ENCODE measurements at places on chromosomes 7 and 10.

DNA sequence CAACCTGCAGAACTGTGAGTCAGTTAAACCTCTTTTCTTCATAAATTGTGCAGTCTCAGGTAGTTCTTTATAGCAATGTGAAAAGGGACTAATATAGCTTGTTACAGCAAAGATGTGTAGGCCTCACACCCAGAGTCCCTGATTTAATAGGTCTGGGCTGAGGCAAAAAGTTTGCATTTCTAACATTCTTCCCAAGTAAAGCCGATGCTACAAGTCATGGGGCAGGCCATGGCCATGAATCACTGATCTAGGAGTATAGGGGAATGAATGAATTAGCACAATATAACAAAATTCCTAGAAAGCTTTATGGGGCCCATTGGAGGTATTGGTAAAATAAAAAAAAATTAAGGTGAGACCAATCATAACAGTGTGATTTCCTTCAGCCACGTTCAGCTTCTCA lies 11.5 kb upstream of the AASS start:
- DNase-seq, result no peak

DNA sequence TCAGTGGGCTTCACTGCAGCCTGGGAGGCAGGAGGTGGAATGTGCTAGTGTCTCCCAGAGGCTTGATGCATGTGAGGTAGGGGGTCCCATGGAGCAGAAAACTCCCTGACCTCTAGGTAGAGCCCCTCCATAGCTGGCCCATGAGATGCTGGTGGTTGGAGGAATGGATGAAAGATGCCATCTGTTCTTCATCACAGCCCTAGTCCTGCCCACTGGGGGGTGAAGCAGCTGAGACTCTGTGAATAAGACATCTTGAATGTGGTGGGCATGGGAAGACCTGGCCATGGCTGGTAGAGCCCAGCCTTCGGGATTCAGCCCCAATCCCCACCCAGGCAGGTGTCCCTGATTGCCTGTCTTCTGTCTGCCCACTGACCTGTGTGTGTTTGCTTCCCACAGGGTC lies 92.5 kb downstream of the COL13A1 start:
- DNase-seq, result no peak

- peak; percentile 79 for DNase-seq
These were observed 951 bp downstream of the ELOVL3 start for GRCh38 chr10:102227050-102227449.

DNA sequence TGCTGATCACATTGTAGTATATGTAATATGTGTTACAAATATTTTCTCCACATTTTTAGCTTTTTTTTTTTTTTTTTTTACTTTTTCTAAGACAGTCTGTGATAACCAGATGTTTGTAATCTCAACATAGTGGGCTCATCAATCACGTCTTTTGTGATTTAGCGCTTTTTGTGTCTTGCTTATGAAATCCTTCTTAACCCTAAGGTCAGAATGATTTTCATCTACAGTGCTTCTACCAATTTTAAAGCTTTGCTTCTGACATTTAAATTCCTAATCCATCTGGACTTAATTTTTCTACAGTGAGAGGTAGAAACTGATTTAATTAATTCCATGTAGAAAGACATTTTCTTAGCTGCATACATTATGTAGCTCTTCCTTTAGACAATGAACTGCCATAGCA lies 626.4 kb downstream of the TNS3 start:
- no peak for DNase-seq

GRCh38 chr7:92648067-92648466 lies 57.9 kb upstream of the FAM133B start:
- DNase-seq, result no peak

DNA sequence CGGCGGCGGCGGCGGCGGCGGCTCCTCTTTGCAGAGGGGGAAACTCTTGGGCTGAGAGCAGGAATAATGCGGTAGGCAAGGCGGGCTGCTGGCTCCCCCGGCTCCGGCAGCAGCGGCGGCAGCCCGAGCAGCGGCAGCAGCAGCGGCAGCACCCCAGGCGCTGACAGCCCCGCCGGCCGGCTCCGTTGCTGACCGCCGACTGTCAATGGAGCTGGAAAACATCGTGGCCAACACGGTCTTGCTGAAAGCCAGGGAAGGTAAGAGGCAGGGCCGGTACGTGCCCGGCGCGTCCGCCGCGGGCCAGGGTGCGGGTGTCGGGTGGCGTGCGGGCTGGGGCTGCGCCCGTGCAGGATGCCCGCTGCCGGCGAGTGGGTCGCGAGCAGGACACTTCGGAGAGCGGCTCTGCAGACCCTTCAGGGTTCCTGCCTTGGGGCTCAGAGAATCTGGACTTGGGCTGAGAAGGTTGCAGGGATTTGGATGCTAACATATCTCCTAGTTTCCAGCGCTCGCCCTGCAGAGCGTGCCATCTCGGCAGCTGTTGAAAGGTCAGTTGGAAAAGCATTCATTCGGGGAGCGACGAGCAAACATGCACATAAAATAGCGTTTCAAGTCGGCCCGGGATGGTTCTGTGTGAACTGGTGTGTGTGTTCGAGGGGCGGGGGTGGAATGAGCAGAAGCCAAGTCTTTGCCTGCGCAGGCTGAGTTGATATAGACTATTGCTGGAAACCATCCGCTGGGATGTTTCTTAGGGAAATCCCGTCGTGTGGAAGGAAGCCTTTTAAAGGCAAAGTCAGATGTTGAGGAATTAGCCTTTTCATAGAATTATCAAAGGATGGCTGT lies 562 bp downstream of the GRK5 start:
- DNase-seq, result peak; percentile 53

DNA sequence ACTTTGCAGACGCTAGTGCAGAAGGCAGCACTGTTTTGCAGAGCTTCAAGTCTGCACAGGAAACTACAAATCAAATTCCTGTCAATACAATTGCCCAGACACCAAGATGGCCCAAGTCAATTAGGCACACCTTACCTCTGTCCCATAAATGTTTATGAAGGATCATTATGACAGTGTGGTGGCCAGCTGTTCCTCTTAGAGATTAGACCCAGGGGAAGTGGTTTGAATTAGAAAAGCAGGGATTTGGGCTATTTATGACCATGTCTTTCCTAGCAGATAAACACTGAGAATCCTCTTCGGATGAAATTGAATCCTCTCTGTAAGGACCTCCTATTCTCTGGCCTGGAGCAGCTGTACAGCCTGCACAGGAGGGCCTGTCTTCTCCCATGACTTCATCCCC lies 9.9 kb upstream of the NEUROG3 start:
- DNase-seq, result no peak

DNA sequence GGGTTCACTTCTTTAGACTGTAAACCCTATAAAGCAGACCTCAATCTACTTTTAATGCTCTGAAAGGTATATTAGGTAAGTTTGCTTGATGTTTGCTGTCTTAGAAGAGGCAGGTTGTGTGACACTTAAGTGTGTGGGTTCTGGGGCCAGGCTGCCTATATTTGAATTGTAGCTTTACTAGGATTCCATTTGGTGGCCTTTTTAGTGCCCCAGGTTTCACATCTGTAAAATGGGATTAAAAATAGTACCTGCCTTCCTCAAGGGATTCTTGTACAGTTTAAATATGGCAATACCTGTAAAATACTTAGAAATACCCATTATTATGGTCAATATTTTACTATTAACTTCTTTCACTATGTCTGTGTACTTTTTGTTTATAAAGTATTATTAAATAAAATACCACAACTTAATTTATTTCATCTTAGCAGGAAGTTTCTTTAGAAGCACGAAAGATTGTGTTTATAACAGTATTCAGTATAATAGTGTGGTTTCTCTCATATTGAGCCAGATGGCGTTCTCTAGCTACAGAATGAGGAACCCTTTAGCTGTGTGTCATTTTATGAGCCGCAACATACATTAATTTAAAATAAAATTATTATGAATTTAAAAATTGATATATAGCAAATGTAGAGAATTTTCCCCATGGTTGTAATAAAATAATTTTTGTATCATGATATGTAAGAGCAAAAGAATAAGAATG lies 94.2 kb downstream of the CDK14 start:
- no peak for DNase-seq

GRCh38 chr10:26323219-26323618 lies 106.6 kb downstream of the GAD2 start:
- no peak for DNase-seq

GRCh38 chr7:29812185-29812876 lies 6.0 kb downstream of the WIPF3 start:
- no peak for DNase-seq

DNA sequence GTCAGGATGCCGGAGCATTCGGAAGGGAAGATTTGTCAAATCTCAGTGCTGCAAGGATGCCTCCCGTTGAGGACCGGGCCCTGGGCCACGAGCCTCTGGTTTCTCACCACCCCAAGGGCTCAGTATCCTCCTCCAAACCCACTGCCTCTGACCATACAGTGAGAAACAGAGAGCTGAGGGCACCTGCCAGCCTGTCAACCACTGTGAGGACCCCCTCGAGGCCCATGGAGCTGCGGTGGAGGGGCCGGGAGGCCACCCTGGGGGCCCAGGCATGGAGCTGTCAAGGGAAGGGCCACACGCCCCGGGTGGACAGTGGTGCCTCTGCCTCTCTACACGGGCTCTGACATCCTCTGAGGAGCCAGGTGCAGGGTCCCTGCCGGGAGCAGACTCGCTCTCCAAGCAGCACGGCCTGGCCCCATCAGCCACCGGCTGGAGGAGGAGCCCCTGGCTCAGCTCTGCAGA lies 248.0 kb upstream of the TCERG1L start:
- DNase-seq, result no peak

- no peak for DNase-seq
These were observed 40.9 kb downstream of the CDH23 start for GRCh38 chr10:71437537-71438092.

GRCh38 chr7:107501593-107501992 lies 31.7 kb downstream of the GPR22 start:
- peak; percentile 38 for DNase-seq

GRCh38 chr10:103458720-103459119 lies at the start of gene CALHM1:
Gene CALHM1, minus strand, starts transcription at chr10:103458900. Its CDS starts 149 bp downstream, at chr10:103458751.
- peak; percentile 49 for DNase-seq

- peak; percentile 57 for DNase-seq
These were observed 51.9 kb downstream of the DENND11 start for GRCh38 chr7:141649865-141650634.

GRCh38 chr7:123979876-123980275 lies 53.0 kb downstream of the TMEM229A start:
- DNase-seq, result no peak

DNA sequence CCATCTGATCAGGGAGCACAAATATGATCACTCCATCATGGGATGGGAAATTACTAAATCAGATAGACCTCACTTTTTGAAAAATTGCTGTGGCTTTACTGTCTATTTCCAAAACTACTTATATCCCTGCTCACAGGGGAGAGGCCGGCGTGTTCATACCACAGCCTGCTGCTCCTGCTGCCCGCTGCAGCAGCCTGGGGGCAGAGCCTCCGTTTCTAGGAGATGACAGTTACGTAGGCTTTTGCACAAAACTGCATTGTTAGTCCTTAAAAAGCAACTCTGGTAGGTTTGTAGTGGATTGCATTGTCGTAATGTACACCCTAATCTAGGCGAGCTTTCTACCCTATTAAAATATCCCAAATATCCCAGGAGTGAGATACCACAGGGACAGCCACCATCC lies 203.7 kb downstream of the EBF3 start:
- no peak for DNase-seq

- no peak for DNase-seq
These were observed 438.0 kb upstream of the NFE2L3 start for GRCh38 chr7:25714013-25714412.

DNA sequence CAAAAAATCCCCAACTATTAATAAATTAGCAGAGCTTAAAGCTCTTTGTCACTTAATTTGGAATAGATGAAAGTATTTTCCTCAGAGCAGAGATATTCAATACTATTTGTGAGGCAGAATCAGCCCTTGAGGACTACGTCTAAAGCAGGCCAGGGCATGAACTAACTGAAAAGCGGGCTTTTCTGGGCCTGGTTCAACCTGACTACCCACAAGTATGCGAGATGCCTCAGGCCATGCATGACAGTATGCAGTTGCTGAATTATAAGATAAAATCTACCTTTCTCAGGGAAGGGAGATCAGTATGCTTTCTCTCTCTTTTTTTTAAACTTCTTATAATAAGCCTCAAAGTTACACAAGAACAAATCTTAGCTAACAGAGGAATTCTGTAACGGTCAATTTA lies 20.1 kb downstream of the TMEM168 start:
- DNase-seq, result no peak

DNA sequence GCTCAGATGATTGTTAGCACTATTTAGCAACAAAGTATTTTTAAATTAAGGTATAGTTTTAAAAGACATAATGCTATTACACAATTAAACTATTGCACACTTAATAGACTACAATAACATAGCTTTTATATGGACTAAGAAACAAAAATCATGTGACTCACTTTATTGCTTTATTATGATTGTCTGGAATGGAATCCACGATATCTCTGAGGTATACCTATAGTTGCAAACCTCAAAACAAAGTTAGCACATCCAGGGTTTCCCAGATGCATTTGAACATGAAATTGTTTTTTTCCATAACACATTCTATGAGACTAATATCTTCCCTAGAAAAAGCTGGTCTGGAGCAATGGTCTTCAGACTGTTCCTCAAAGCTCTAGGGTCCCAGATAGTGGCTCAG lies 18.3 kb upstream of the RPEL1 start:
- DNase-seq, result no peak

DNA sequence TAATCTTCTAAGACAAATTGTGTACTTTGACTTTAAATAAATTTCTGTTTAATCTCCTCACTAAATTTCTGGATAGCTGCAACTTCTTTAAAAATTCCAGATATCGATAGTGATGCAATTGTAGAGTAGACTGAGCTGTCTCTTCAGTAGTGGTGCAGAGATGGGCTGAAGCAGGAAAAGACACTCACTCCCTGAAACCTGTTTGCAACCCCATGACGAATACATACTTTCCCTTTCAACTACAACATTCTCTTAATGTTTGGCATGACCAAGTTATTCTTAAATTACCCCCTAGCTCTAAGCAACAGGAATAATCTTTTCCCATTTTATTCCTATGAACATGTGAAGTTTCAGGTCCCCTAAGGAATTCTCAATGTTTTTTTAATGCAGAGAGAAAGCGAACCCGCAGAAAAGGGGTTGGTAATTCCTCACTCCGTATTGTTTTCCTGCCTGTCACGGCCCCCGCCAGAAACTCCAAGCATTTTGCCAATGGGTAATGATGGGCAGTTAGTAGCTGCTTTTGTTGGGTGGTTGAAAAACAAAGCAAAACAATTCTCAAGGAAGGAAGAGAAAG lies 1.3 kb downstream of the THSD7A start:
- no peak for DNase-seq

DNA sequence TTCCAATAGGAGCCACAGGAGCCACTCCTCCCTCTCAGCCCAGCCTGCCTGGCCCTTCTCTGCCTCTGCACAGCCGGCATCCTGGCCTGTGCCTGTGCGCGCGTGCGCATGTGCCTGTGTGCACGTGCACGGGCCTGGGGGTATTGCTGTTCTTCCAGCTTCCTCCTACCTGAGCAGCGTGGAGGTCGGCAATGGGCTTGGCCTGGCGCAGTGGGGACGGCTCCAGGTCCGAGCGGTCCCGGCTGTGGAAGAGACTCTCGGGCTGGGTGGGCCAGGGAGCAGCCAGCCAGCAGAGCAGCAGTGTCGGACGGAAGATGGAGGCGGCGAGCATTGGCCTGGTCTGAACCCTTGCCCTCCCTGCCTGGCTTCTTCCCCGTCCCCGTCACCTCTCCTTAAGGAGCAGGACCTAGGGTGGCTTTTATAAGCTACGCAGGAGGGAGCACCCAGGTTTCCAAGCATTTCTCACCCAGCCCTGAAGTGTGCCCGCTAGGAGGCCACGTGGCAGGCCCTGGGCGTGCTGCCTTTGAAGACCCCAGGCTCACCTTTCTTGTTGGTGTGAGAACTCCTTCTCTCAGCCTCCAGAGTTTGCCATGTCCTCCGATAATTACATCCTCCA lies at the start of gene MMP21:
TSS of gene MMP21 (minus strand) at position 331 of the 616 bp plus-strand sequence. CDS start at position 331, 0 bp downstream.
- DNase-seq, result no peak

GRCh38 chr10:113823389-113823788 lies 30.5 kb downstream of the DCLRE1A start:
- no peak for DNase-seq

- DNase-seq, result no peak
These were observed 92.2 kb downstream of the AVL9 start for GRCh38 chr7:32587411-32587948.
